ENCODE measurements at places on chromosomes 2 and 18.

- DNase-seq = no peak
These were observed 411.6 kb upstream of the NRP2 start for GRCh38 chr2:205270689-205271088.

- no peak for DNase-seq
These were observed 566.6 kb upstream of the DSEL start for GRCh38 chr18:68083131-68083530.

DNA sequence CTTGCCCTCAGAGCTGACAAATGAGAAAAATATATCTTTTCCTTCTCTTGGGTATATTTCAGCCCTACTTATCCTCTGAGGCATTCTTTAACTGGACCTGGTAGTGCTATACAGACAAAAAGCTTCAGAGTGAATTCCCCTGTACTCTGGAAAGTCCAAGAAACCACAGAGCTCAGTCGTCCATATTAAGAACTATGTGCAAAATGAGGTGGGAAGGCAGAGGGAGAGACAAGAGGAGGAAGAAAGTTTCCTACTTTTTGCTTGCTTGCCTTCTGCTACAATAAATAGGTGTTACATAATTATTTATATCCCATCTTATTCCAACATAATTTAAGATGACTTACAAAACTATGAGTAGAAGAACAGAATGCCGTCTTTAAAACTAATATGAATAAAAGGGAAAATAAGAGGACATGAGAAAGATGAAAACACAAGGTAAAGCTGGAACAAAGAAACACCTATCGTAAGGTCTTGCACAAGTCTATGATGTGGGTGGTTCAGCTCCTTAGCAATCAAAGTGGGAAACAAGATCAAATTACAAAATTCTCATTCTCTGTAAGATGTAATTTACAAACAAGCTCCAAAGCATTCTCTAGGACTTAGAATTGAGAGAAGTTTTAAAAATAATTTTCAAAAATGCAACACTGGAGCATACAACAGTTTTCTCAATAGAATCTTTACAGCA is 97.9 kb downstream of the BAZ2B start:
- no peak for DNase-seq

DNA sequence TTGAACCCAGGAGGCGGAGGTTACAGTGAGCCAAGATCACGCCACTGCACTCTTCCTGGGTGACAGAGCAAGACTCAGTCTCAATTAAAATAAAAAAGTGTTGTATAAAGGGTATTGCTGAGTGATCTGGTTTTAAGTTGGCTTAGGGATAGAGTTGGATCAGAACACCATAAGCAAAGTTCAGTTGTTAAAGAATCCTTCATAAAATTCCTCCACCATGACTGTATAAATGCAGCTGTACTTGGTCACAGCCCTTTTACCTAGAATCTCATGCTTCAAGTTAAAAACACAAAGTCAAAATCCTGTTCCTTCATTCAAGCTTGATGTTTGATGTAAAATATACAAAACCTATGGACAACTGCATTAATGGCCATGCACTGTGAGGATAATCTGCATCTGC is 33.4 kb upstream of the PNO1 start:
- DNase-seq = no peak

DNA sequence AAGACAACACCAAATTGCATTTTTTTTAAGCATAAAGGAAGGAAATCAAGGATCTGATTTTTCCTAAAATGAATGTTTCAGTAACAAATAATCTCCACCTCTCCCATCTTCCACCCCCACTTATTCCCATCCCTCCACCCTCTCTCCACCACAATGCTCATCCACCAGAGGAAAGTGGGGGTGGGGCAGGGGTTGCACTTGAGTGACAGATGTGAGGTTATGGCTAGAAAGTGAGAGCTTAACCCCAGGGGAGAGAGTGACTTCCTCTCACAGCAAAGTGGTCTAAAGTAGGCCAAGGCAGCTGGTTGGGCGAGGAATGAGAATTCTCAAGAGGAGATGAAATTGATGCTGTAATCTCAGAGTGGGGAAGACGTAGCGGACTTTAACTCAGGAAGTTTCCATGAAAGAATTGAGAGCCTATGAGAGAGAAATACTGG is 104.7 kb downstream of the HNRNPLL start:
- no peak for DNase-seq

DNA sequence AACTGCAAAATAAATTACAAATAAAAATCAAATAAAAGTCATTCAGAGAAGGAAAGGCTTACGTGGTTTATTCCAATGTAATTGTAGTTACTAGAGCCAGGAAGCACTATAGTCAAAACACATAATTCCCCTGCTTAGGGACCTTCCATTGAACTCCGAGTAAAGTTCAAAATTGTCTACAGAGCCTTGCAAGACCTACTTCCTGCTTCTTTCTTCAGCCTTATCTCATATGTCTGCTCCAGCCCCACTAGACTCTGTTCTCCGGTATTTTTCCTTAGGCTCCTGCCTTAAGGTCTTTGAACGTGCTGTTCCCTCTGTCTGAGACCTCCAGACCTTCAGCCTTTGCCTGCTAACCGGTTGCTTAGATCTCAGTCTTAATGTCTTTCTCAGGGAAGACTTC is 104.3 kb downstream of the ARL6IP6 start:
- DNase-seq = no peak

DNA sequence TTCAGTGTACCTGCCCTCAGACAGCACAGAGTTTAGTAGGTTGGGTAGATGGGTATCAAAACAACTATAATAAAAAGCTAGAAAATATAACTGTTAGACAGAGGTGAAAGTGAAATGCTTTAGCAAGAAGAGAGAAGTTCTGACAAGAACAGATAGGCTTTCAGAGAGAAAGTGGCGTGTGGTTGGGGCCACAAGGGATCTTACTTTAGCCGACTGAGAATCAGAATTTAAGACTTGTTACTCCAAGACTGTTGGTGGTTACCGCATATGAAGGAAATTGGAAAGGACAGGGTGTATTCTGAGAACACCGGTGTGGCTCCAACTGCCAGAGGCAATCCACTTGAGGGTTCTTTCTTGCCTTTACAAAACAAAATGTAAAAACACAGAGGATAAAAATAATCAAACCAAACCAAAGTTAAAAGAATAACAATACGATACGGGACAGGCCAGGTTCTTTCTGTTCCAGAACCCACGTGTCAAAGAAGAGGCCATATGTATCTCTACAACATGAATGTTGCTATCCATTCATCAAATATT is 44.4 kb upstream of the AGPS start:
- no peak for DNase-seq

GRCh38 chr2:216770050-216770449 is 74.7 kb upstream of the IGFBP5 start:
- no peak for DNase-seq

Data from CD4-positive, alpha-beta T cell treated with Interleukin-1 beta for 1 hour (primary cell).